ENCODE measurements at places on chromosomes 6 and 20.

GRCh38 chr6:148316308-148316707, 26.3 kb upstream of the SASH1 start:
- no peak for DNase-seq

GRCh38 chr6:109318328-109318876, 63.9 kb downstream of the CD164 start:
- no peak for DNase-seq

- DNase-seq, result no peak
These were observed 272.7 kb upstream of the MAP3K7 start for GRCh38 chr6:90859612-90860011.

GRCh38 chr20:37877832-37878772, 24.8 kb upstream of the VSTM2L start:
- no peak for DNase-seq

- no peak for DNase-seq
These were observed 326.3 kb downstream of the UBE3D start for GRCh38 chr6:82739303-82739702.

- DNase-seq, result no peak
These were observed 144.3 kb downstream of the F13A1 start for GRCh38 chr6:6176127-6176526.

DNA sequence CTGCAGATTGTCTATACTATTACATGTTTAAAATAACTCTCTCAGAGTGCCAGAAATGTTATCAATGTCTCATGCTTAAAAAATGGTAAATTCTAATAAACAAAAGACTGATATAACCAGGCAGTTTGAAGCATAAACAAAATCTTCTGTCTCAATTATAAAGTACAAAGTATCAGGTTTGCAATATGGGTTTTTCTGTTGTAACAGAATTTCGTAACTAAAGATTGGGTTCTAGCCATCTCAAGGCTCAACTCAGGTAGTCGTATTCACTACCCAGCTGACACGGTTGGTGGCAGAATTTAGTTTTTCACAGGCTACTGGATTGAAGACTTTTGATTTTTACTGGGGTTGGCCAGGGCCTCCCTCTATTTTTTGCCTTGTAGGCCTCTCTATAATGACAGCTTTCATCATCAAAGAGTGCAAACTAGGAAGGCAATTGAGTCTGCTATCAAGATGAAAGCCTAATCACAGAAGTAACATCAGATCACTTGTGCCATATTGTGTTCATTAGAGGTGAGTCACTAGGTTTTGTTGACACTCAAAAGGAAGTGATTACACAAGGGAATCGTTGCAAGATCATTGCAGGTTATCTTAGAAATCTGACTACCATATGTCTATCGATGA, 3.6 kb downstream of the CYP39A1 start:
- DNase-seq, result no peak

DNA sequence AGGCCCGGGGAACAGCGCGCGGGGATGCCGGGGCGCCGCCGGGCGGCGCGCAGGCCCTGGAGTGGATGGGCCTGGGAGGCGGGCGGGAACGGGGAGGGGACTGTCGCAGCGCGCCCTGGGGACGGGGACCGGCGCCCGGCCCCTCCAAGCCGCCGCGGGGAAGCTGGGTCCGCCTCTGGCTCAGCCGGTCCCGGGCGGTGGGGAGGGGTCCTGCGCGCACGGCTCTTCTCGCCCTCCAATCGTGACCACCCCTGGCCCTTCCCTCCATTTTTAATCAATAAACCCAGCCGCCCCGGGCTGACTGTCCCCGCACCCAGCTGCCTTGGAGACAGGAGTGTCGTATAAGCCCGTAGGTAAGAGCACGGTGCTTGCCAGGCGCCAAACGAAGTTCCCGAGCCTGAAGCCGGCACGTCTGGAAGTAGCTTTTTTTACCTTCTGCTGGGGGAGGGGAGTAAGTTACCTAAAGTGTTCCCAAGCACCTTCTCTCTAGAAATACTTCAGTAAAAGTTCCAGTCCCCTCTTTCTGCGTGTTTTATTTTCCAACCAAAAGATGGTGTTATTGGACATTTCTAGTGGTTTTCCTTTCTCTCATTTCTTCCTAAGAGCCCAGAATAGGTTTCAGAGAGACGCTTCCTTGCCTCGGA, 780 bp upstream of the TAF4 start:
- DNase-seq, result no peak

GRCh38 chr6:138997136-138997535, 9.1 kb upstream of the REPS1 start:
- no peak for DNase-seq

DNA sequence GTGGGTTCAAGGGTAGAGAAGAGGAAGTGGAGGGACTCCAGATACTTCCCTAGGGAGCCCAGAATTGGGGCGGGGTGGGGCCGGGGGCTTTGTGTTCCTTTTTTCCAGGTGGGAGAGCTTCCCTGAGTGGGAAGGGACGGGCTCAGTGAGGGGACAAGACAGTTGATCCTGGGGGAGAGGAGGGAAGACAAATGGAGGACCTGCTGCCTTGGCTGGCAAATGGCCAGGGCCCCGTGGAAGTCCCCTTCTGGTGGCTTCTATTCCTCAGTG, 2.6 kb downstream of the CTSZ start:
- no peak for DNase-seq

- DNase-seq, result no peak
These were observed 150.8 kb downstream of the GRIK2 start for GRCh38 chr6:101544286-101544685.
